ENCODE measurements at places on chromosomes 3 and 15.

- no peak for DNase-seq
Observed at GRCh38 chr15:53565721-53566120, 193.7 kb downstream of the WDR72 start.

DNA sequence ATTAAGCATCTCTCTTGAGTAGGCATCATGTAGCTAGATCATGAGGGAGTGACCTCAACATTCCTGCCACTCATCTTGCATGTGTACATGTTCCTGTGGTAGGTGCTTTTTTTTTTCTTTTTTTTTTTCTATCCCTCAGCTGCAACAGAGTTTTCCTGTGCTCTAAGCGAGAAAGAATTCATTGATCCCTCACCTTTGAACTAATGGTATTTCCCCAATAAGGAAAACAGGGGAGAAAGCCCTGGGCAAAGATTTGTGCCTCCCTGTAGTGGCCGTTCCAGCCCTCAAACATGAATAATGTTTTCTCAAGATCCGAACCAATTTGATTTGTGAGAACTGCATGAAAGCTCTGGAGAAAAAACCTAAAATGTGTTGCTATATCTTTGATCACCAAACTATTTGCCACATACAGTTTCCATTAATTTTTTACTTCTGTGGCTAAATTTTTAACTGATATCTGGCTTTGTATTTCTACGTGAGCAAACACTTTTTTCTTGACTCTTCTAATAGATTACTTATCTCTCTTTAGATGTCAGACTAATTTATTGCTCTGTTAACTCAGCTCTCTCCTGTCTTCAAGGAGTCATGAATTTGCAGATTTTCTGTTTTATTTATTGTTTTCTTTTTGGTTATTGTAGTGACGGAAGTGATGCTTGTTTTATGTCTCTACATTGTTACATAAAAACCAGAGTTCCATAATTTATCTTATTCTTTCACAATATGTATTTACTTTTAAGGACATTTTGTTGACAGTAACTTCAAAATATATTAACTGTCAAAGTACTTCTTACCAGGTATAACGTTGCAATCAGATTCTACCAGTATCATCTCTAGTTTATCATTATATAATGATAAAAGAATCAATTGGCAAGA, 1396.5 kb downstream of the OTOL1 start:
- no peak for DNase-seq

- no peak for DNase-seq
Observed at GRCh38 chr3:85554153-85554552, 595.4 kb downstream of the CADM2 start.

- no peak for DNase-seq
Observed at GRCh38 chr15:57297163-57297593, 79.1 kb upstream of the CGNL1 start.

All from osteoblast (primary cell).